ENCODE measurements at places on chromosomes 1 and 21. TPM values are rescaled to one million over a fixed set of nuclear protein-coding genes. Genes with fewer than 3 reads are reported as not detected.

DNA sequence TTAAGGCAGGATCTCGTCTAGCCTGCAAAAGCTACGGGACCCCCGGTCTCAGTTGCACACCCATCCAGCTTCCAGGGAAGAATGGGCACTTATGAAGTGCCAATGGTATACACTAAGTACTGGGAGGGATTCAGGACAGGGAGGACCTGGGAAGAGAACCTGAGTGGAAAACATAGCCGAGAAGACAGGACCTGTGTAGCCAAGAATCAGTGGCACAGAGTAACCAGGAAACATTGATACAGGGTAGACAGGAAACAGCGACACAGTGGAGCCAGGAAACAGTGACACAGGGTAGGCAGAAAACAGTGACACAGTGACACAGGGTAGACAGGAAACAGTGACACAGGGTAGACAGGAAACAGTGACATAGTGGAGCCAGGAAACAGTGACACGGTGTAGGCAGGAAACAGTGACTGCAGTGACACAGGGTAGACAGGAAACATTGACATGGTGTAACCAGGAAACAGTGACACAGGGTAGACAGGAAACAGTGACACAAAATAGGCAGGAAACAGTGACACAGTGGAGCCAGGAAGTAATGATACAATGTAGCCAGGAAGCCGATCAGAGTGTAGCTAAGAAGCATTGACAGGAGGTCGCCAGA lies 138.0 kb upstream of the ARHGEF16 start:
- DNase-seq = no peak

- DNase-seq = peak; percentile 65
Measured at GRCh38 chr1:151457911-151458801, 1.1 kb downstream of the POGZ start.

The NTMT2 gene
- not detected for total RNA-seq

- no peak for DNase-seq
Measured at GRCh38 chr1:114540821-114541220, 29.8 kb upstream of the TRIM33 start.

The ALDH4A1 gene
- total RNA-seq = 27.8 TPM

The SZRD1 gene
- total RNA-seq = 127 TPM

GRCh38 chr1:247401310-247402119 lies 14.5 kb upstream of the NLRP3 start:
- no peak for DNase-seq

DNA sequence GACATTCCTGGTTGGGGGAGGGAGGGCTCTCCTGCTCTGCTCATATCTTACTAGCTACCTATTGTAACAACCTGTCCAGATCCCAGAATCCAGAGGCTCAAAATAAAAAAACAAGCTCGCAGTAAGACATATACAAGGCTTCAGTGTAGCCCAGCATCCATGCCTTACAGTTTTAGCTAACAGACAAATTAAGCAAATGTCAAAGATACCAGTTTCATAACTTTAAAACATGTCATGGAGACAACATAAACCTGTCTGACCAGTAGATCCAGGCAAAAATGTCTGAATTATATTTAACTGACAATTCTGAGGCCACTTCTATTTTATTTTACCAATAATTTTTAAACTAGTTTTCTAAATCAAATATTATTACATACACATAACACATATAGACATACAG lies 167.7 kb upstream of the TNR start:
- DNase-seq = no peak

DNA sequence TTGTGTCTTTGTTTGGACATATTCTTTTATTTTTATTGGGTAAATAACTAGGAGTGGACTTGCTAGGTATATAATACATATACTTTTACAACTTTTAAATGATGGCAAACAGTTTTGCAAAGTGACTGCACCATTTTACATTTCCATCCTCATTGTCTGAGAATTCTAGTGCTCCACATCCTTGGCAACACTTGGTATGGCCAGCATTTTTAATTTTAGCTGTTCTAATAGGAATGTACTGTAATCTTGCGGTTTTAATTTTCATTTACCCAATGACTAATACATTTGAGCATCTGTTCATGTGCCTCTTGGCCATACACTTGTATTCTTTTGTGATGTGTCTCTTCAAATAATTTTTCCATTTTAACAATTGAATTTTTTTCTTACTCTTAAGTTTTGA lies 37.0 kb upstream of the ATP6V1G3 start:
- no peak for DNase-seq

The SPATA46 gene
- not detected for total RNA-seq

GRCh38 chr1:19608232-19608631 lies 35.9 kb upstream of the NBL1 start:
- no peak for DNase-seq

The PAX7 gene
- 1.4 TPM for total RNA-seq

- DNase-seq = peak; percentile 36
Measured at GRCh38 chr1:25820247-25821111, 725 bp downstream of the MTFR1L start.

The SZT2 gene
- 43.2 TPM for total RNA-seq

The BGLAP gene
- 1.2 TPM for total RNA-seq

DNA sequence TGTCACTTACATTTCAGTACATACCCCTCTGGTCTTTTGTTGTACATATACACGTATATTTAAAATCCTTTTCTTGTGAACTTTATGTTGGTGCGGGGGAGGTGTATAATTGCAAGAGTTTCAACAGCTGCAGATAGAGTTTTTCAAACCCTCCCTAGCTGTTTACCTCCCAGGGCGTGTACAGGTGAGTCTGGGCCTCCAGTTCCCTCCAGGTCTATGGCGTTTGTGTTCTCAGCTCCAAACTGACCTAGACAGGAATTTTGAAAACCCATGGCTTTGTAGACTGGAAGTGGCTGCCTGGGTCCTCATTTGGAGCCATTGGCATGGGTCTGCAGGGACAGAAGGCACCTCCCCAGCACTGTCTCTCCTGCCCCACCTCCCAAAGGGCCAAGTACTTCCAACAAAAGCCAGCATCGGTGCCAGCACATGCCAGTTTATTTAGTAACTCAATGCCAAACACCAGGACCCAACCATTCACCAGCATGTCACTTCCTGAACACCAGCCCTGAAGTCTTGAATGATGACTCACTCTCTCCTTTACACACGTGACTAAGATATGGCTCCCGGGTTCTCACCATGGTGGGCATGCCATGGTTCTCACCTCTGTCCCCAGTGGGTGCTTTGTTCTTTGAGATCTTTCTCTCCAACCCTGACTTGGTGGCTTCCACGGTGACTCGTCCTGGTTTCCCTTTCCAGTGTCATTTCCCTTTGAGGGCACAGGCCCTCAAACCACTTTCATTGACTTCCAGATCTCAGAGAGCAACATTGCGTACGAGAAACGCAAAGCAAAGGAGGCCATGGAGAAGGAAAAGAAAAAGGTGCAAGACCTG lies 57.3 kb upstream of the EFHD2 start:
- DNase-seq = no peak

The RXRG gene
- not detected for total RNA-seq

DNA sequence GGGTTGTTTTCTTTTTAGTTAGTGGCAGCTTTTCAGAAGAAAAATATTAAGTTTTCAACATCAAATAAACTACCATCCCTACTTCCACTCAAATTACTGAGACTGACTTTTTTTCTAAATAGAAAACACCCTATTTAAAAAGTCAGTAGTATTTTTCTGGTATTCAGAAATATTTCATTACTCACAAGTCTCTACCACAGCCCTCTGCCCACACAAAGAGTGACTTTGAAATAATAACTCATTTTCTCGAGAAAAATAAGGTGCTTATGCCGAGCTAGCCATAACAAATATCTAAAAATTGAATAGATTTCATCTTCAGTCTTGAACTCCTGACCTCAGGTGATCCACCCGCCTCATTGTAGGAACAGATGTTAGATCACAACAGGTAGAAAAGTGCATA lies 41.8 kb upstream of the USP25 start:
- DNase-seq = no peak

The AADACL3 gene
- not detected for total RNA-seq

DNA sequence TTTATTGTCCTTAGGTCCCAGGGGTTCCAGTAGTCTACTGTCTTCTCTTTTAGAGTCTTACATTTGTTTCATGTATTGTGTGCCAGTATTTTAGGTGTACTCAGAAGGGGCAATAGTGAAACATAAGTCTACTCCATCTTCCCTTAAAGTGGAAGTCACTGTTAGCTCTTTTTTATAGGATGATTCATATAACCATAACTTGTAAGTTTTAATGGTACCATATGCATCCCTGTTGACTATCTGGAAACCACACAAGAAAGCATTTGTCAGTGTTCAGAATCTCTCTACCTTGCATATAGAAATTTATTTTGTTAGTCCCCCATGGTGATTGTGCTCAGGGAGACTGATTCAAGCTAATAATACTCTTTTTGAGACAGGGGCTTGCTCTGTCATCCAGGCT lies 149.9 kb downstream of the HS2ST1 start:
- DNase-seq = no peak

- DNase-seq = no peak
Measured at GRCh38 chr1:89487972-89488371, 36.7 kb upstream of the LRRC8B start.

- DNase-seq = no peak
Measured at GRCh38 chr1:225658041-225658440, 5.1 kb upstream of the ENAH start.

GRCh38 chr1:214404154-214404553 lies 123.2 kb downstream of the SMYD2 start:
- DNase-seq = no peak

- DNase-seq = no peak
Measured at GRCh38 chr1:53686091-53686964, 52.6 kb downstream of the GLIS1 start.

- no peak for DNase-seq
Measured at GRCh38 chr1:226268421-226269124, 40.4 kb downstream of the LIN9 start.

DNA sequence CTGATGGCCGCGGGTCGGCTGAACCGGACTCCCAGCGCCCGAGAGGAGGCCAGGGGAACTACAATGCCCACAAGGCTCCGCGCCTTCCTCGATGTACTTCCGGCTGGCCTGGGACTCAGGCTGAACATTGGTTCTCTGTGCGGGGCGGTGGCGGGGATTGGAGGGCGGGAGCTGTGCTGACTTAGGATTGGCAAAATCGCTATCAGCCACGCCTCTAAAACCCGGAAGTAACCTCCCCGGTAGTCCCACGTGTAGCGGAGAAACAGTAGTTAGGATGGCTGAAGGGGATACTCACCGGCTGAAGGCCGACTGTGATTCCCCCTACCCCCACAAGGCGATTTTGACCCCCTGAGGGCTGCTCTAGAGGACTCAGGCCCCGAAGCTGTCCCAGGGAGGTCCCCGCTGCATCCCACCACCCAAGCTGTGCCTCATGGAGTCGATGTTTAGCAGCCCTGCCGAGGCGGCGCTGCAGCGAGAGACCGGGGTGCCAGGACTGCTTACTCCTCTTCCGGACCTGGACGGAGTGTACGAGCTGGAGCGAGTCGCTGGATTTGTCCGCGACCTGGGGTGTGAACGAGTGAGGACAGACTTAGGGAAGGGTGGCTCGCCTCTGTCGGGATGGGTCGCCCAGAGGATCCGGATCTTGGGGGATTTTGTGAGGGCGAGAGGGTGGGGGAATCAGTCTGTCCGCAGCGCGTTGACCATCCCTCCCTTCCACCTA lies at the start of gene DPH2:
Gene DPH2, plus strand, starts transcription at position 265 of the 721 bp plus-strand sequence. Its CDS starts 166 bp downstream, at position 431.
- peak; percentile 95 for DNase-seq

The PRRX1 gene
- total RNA-seq = not detected

- no peak for DNase-seq
Measured at GRCh38 chr1:162134646-162135045, 65.2 kb downstream of the NOS1AP start.

The C4BPA gene
- not detected for total RNA-seq

The RGS8 gene
- total RNA-seq = not detected

The CNR2 gene
- not detected for total RNA-seq

The LCE1E gene
- not detected for total RNA-seq

DNA sequence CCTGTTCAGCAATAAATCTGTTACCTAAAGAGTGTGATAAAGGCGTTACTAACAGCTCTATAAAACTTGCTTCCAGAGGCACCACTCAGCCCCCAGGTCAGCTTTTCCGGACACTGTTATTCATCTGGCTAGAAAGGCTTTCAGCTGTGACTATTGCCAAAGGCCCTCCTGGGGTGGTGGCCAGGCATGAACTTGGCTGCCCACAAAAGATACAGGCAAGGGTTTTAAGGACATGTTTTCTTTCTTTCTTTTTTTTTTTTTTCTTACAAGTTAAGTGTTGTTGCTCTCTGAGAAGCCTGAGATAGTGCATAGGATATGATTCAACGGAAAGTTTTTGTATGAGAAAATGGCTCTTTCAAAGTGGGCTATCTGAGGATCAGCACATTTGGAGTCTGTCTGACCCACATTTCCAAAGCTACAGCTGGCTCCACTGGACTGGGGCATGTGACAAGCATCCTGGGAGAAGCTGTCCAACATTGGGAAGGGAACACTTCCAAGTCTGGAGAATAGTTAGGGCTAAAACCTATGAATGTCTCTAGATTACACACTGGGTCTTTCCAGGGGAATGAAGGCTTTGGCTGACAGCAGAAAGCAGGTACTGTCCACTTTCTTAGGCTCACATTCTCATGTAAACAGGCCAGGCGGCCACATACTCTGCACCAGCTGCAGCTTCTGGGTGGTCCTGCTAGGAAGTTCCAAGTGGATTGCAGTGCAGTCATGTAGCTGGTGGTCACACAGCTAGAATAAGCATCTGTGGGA lies 639.7 kb downstream of the LMO4 start:
- DNase-seq = no peak

The CLEC20A gene
- total RNA-seq = not detected

DNA sequence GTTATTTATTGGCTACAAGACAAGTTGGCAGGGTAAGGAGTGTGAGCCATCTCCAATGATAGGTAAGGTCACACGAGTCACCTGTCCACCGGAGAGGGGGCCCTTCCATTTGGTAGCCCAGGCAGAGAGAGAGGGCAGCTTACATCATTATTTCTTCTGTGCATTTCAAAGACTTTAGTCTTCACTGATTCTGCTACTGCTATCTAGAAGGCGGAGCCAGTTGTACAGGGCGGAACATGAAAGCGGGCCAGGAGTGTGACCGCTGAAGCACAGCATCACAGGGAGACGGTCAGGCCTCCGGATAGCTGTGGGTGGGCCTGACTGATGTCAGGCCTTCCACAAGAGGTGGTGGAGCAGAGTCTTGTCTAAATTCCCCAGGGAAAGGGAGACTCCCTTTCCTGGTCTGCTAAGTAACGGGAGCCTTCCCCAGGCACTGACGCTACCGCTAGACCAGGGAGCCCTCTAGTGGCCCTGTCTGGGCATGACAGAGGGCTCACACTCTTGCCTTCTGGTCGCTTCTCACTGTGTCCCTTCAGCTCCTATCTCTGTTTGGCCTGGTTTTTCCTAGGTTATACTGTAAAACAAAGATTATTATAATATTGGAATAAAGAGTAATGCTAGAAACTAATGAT lies 36.7 kb downstream of the ZNF695 start:
- peak; percentile 11 for DNase-seq
